Activated CD4-positive, alpha-beta T cell treated with anti-CD3 and anti-CD28 coated beads, Interleukin-2, amount 50 U/mL, for 4 hours (primary cell): ENCODE measurements at places on chromosomes 5 and 9.

DNA sequence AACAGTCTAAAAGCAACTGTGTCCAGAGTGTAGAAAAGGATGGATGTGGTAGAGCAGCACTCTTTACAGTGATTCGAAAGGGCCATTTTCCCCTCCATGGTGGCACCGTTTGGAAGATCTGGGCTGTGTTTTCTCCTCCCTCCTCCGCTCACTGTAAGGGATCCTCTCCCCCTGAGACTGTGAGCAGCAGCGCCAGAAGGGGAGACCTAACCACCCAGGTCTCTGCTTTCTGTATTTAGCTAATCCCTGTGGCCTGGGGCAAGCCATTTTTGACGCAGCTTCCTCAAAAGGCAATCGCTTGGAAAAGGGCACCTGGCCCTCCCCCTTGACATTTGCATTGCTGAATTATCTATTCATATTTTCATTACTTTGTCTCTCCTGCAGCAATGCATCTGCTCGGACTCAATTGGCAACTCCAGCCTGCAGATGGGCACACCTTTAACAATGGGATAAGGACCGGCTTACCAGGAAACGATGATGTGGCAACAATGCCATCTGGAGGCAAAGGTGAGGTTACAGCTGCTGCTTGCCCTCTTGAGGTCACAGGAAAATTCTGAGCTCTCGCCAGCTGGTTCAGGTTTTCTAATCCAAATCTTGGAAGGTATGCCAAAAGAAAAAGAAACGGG lies 244.3 kb upstream of the WWC1 start:
- no peak for DNase-seq

- no peak for DNase-seq
Measured at GRCh38 chr5:168992687-168993086, 308.3 kb downstream of the SLIT3 start.

DNA sequence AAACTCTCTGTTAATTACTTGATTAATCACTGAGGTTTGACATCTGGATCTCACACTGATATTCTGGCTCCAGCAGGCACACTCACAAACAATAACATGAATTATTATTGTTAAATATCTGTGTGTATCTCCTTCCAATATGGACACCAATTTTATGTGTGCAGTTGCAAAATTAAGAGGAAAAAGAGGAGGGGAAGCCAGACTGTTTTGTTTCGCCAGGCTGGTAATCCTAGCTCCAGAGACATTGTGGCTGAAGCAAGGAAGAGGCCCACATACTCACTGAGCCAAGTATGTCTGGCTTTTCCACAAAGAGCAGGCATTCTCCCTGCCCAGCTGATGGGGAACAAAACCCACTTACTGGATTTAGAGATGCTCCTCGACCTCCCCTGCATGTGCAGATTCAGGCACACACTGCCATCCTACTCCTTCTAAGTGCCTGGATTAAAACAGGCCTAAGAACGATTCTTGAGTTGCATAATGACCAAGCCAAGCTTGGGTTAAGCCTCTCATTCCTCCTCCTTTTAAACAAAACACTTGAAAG lies 181.9 kb downstream of the ESM1 start:
- DNase-seq: no peak

DNA sequence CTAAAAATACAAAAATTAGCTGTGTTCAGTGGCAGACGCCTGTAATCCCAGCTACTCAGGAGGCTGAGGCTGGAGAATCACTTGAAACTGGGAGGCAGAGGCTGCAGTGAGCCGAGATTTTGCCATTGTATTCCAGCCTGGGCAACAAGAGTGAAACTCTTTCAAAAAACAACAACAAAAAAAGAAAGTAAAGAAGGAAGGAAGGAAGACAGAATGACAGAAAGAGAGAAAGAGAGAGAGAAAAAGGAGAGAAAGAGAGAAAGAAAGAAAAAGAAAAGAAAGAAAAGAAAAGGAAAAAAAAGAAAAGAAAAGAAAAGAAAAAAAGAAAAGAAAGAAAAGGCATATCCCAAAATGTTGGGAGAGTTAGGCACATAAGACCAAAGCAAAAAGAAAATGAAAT lies 278.6 kb downstream of the CDH18 start:
- no peak for DNase-seq

DNA sequence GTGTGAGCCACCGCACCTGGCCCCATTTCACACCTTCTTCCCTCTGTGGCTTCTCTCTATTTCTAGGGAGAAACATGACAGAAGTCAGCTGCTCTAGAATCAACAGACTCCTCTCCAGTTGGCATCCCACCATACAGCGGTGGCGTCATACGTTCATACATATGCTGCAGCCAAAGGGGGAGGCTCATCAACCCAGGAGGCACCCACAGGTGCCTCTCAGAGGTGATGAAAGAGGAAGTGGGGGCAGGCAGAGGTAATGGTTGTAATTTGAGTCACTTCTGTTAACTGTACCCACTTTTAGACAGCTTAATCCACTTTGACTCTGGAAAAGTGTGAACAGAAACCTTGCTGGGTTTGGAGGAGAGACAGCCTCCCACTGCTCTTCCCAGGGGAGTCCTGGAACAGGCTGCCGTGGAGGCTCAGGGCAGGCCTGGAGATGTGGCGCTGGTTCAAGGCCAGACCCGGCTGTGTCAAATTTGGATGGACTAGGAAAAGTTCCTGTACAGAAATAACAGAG lies 47.3 kb upstream of the SUB1 start:
- peak; percentile 30 for DNase-seq

GRCh38 chr5:14464671-14465070 lies 116.9 kb upstream of the OTULINL start:
- no peak for DNase-seq

GRCh38 chr9:21316032-21316842 lies 11.1 kb upstream of the IFNA5 start:
- no peak for DNase-seq

GRCh38 chr9:101119206-101119819 lies 90.8 kb downstream of the PLPPR1 start:
- DNase-seq: no peak

DNA sequence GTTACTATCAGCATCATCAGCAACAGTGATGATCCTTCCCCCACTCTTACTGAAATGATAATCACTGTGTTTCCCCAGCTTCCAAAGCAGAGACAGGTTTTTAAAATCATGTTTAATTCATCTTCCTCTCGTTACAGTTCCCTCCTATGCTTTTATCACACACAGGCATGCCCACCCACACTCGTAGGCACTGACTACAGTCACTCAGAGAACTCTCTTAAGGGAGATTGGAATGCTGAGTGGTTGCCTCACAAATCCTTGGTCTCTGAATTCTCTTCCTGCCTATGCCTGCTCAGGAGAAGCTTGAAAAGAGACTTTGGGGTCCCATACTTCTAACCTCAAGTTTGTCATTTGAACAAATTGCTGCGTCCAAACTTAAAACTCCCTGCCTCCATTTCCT lies 179.2 kb downstream of the FRMD3 start:
- no peak for DNase-seq

GRCh38 chr5:45264447-45264846 lies 431.7 kb downstream of the HCN1 start:
- DNase-seq: no peak

GRCh38 chr9:33082538-33083326 lies 6.3 kb upstream of the SMU1 start:
- DNase-seq: no peak

DNA sequence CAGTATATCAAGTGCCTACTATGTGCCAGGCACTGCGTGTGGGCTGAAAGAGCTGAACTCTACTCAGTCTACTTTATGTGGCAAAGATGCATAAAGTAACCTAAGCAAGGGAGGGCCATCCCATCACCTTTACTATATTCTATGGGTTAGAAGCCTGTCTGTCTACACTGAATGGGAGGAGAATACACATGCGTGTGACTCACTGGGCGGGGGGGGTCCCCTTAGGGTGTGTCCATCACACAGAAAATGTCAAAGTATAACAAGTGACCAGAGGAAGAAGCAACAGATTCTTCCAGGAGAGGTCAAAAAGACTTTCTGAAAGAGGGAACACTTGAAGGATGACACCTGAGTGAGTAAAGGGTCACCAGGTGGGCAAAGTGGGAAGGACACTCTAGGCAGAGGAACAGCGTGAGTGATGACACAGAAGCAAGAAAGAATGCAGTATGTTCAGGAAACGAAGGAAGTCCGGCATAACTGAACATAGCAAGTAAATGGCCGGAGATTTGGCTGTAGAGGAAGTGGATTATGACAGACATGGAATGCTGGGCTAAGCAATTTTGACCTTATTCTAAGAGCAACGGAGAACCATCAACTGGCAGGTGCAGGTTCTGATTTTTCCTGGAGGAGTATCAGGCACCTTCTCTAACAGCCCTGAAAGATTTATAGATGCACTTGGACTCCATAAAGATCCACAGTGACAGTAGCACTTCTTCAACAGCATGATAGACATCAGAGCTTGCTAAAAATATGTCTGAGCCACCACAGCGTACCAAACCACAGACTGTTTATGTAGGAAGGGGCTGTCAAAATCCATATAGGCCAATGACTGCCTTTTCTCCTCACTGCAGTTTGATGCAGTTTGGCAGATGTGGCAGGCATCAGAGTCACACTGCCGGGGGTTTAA lies 8.0 kb upstream of the WHRN start:
- no peak for DNase-seq
